ENCODE measurements at places on chromosomes 11 and 22.

DNA sequence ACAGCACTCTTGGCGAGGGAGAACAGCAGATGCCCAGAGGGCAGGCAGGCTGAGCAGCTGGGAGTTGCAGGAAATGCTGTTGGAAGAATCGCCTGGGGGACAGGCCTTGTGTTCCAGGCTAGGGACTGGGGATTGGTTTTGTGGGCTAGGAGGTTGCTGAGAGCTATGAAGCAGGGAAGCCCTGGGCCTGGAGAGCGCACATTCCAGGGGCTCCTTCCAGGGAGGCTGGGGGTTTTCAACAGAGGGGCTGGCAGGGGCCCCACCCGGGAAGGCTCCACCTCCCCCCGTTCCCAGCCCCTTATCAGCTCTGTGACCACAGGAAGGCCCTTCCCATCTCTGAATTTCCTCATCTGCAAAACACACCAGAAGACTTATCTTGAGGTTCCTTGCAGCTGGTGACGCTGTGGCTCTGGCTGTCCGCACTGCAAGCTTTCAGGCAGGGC is 21.7 kb downstream of the WNT11 start:
- no peak for DNase-seq

DNA sequence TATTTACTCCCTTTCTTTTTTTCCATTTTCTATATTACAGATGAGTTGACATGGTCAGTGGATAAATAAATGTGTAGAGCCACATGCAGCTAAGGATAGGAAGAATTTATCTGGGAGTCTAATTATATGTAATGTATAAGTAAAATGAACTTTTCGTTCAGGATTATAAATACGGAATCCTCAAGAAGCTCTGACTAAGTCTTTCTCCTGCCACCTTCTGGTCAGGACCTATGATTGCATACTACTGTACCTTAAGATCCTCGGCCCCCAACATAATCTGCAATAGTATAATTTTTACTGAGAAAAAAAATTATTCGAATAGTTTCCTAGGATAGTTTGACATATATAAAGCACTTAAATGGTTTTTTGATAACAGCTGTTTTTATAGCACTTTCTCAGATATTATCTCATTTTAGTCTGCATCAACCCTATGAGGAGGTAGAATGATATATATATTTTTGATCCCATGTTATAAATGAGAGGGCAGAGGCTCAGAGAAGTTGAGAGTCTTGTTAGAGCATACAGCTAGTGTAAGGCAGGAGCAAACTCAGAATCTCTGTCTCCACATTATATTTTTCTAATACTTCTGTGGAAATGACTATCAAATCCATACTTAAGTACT is 36.1 kb downstream of the CCDC90B start:
- peak; percentile 23 for DNase-seq

DNA sequence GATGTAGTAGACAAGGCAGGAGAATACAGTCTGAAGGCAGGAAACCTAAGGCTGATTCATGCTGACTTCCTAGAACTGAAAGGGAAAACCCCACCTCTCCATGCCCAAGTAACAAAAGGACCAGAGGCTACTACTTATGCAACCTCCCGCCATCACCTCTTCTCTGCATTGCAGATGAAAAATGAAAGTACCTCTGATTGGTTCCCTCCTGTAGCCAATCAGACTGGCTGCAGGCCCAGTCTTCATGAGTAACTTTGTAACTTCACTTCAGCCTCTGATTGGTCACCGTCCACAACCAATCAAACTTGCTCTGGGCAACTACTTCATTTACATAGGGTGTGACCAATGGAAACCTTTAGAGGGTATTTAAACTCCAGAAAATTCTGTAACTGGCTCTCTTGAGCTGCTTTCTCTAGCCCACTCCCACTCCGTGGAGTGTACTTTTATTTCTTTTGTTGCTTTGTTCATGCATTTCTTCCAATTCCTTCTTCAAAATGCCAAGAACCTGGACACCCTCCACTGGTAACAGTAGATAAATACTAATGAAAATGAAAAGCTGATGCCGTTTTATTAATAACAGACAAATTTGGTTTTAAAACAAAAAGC is 5.2 kb upstream of the MAP6 start:
- DNase-seq: no peak

- DNase-seq: no peak
Observed at GRCh38 chr11:74462009-74462408, 5.3 kb downstream of the KCNE3 start.

DNA sequence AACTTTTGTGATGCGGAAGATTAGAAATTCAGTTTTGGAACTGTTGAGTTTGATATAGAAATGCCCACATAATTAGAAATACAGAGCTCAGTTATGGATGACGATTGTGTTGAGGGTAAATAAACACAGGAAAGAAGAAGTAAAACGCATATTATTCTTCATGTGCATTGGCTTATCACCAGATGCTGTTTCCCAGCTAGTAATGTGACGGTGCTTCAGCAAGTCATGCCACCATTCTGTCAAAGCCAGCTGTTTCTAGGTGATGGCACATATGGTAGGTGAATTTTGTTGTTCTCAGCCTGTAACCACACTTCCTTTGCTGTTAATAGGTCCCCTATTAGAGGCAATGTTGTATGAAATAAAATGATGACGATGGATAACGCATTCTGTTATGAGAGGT is 68.9 kb downstream of the C11orf65 start:
- no peak for DNase-seq

DNA sequence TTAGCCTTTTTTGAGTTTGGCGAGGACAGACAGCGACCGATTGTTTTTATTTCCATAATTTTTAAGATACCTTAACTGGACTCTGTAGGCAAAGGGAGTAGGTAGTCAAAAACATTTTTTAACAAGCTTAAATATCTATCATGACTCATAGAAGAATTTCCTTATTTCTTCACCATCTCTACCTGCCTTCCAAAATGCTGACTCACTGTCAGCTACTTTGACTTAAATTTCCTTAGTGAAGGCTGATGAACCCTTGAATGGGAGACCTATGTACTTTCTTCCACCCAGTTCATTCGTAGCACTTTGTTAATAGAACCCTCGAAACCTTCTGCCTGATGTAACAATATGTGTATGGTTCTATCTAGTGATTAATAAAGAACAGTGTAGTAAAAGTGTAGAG is 1.1 kb upstream of the MTMR2 start:
- no peak for DNase-seq

GRCh38 chr11:93500759-93501158 is 42.4 kb downstream of the SMCO4 start:
- no peak for DNase-seq

- no peak for DNase-seq
Observed at GRCh38 chr11:108616549-108616948, 23.0 kb upstream of the EXPH5 start.

GRCh38 chr11:76704171-76704948 is 33.8 kb upstream of the LRRC32 start:
- DNase-seq: no peak

GRCh38 chr11:77401486-77402217 is 72.2 kb downstream of the PAK1 start:
- no peak for DNase-seq

DNA sequence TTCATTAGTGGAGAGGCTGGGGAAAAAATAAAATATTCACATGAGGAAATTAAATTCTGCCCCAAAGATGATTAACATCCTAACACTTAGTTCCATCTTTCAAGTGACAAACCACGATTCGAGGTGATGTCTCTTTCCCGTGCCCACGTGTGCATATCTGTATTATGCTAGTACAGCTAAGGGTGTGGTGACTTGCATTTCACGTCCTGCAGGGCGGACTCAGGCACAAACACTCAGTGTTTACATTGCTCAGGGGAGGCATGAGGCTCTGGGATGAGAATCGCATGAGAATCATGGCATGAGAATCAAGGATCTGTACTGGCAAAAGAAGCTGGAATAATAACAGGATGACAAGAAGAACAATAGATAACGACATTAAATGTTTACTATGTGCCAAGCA is 179.4 kb downstream of the NTM start:
- DNase-seq: no peak

DNA sequence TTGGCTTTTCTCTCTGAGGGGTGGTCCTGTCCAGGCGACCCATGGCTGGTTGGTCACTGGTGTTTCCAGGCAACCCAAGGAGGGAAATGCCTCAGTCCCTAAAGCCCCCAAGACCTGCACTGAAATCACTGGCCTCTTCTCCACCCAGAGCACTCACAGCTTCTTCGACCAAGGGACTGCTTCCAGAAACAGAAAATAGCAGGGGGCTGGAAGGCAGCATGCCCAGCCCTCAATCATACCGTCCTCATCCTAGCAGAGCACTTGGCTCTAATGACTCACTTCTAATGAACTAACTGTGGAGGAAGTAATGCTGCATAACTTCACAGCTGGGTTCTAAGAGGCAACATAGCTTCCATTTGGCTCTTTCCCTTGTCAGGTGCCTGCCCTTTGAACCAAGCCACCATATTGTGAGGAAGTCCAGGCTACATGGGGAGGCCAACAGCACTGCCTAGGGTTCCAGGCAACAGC is 27.6 kb downstream of the DKK3 start:
- no peak for DNase-seq

DNA sequence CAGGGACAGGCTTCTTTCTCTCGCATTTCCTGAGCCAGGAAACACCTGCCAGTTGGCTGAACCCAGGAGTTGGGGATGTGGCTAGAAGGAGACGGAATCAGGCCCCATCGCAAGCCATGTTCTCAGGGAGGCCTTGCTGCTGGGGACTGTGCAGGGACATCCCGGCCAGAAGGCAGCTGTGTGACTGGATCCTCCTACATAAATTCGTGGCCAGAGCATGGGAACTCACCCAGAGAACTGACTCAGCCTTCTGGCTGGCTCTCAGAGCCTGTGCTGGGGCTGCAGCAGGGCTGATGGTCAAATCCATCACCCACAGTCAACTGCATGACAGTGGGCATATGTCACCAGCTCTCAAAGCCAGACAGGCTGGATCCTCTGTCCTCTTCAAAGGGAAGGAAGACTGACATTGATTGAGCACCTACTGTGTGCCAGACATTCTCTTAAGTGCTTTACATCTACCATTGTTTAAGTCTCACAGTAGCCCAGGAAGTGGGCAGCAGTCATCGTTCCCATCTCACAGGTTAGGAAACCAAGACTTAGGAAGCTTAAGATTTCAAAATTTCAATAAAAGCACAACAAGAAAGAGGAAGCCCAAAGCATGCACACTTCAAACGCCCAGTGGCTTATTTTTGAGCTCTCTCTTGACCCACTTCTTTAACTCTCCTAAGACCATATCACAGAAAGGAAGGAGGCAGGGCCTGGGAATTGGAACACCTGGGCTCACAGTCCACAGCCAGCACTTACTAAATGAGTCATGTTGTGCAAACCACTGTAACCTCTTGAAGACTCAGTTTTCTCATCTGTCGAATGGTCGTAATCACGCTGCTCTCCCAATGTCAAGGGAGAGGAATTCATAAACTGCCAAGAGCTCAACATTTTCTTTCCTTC is 30.9 kb upstream of the CACNG2 start:
- no peak for DNase-seq

GRCh38 chr11:72848846-72849466 is 34.7 kb downstream of the ATG16L2 start:
- peak; percentile 60 for DNase-seq

GRCh38 chr11:6175440-6175839 is 5.3 kb upstream of the OR52B2 start:
- DNase-seq: no peak

GRCh38 chr11:64868904-64869570 is 9.4 kb downstream of the EHD1 start:
- peak; percentile 57 for DNase-seq

DNA sequence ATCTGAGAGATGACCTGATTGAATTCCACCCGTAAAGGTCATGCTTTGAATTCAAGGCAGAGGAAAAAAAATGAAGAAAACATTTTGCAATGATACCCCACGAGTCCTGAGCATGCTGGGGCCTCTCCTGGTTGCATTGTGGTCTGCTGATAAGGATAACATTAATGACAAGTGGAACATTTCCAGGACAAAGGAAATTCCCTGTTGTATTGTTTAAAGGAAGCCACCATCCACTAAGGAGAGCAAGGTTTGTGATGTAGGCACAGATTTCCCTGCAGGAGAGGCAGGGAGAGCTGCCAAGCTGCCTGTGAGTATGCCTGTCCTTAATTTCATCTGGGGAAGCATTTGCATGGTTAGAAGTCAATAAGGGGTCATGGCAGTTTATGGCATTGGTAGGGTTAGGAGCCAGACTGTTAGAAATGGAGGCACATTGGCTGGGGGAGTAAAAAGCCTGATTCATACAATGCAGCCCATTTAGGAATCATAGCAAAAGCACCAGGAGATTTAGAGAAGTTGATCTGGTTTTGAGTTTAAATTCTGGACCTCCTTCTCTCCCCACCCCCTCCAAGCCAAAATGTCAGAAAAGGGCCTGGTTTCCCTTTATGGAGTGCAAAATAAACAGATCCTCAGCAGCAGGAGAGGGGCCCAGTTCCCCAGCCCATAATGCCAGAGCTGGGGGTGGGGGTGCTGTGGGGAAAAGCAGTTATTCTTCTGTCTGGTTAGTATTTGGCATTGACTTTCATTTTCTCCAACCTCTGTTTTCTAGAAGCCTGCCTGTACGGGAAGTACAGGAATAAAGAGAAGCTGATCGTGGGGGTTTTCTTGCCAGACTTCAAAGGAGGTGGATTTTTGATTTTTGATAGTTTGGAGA is 22.1 kb downstream of the FLI1 start:
- DNase-seq: no peak

- DNase-seq: no peak
Observed at GRCh38 chr11:71358122-71358728, 90.0 kb downstream of the DHCR7 start.

DNA sequence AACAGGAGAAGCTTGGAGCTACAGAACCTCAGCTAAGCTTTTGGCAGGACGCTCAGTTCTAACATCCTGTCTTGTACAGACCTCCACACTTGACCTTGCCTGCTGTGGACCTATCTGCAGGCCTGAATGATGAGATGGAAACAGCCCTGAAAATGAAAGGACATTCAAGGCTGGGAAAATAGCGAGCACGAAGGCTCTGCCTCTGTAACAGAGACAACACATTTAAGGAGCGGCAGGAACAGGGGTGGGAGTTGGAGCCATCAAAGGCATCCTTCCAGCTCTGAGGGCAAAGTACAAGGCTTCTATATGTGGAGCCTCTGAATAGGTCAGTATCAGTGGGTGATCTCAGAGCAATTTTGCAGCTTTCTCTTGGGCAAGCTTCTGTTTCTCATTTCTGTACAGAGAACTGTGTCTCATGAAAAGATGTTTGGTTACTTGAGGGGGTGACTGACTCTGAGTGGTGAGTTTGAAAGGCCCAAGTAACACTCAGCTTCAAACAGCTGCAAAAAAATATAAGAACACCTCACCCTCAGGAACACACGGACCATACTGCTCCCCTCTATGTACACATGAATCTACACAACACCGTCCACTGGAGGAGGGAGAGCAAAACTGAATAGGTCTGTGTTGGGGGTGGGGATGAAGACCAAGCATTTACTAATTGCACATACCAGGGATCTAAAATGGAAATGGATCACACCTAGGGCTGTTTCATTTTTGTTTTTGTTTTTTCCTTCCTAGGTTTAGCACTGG is 101.6 kb downstream of the CCDC81 start:
- no peak for DNase-seq

DNA sequence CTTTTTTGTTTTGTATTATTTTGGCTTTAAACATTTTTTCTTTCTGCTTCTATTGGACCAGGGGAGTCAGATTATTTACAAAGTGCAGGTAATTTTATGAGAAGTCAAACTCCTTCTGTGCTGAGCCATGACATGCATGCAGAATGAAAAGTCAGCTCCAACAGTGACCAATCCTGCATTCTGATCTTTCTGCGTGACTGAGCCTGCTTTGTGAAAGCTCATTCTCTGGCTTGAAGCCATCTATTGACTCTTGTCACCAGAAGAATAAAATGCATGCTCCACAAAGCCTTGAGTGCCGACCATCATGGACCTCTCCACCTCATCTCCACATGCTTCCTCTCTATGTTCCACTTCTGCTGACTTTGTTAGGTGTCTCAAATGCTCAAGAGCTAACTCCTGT is 50.2 kb downstream of the MIAT start:
- no peak for DNase-seq

GRCh38 chr22:27116312-27117086 is 459.1 kb downstream of the MIAT start:
- DNase-seq: no peak
